ENCODE measurements at places on chromosomes 2 and 18.
A peak's percentile ranks its signal among the peaks of the same experiment; 100 is the strongest.

- no peak for DNase-seq
Observed at GRCh38 chr2:71453404-71454220, at the start of gene DYSF. TSS of gene DYSF (plus strand) at chr2:71453561.

GRCh38 chr18:50559752-50560680 is at the start of gene MAPK4:
TSS of gene MAPK4 (plus strand) at chr18:50560087. CDS start at chr18:50663959, 103,872 bp downstream.
- DNase-seq, result no peak

DNA sequence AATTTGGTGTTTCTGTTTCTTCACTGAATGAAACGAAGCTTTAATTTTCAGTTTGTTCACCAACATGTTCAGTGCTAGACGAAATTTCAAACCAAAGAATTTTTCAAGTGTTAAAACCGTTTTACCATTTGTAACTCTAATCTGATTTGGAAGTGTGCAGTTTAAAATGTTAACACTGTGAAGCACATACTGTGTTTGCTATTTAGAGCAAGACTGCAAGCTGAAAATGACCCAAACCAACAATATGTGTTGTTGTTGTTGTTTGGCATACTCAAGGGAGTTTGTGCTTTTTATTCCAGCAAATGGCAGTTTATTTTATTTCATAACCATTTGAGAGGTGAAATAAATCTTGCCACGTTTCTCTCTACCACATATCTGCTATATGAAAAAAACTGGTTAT is 128.4 kb upstream of the CDH7 start:
- no peak for DNase-seq

- no peak for DNase-seq
Observed at GRCh38 chr18:7754258-7754657, 187.1 kb downstream of the PTPRM start.

- DNase-seq, result no peak
Observed at GRCh38 chr2:126809340-126809739, 89.3 kb upstream of the TEX51 start.

DNA sequence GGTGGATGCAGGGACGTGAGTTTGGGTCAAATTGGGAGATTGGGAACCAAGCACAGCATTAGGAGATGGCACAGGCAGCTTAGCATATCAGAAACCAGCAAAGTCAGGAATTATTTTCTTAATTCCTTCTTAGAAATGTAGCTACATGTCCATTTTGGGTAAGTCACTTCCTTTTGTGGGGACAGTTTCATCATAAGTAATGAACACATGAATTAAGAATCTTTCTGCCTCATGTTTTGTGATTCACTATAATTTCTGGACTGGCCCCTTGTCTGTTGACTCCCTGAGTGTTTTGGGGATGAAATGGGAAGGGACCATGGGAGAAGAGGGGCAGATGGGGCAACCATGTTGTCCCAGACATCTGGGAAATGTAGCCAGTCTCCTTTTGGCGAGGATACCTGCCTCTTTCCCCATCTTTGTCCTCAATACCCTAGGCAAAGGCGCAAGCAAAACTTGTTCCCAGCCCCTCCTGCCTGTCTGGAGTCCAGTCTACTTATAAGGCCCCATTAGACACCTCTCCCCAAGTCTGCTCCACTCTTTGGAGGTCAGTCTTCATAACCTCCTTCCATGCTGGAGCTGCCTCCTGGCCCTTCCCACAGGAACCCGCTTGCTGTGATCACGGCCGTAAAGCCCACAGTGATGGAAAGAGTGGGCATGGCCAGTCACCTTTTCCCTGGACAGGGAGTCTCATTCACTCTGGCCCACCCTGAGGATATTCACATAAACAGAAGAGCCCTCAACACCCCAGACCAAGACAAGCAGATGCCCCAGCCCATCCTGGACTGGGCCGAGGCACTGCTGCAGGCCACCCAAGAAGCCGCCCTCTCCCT is 25.7 kb downstream of the MTHFD2 start:
- DNase-seq, result peak; percentile 49

DNA sequence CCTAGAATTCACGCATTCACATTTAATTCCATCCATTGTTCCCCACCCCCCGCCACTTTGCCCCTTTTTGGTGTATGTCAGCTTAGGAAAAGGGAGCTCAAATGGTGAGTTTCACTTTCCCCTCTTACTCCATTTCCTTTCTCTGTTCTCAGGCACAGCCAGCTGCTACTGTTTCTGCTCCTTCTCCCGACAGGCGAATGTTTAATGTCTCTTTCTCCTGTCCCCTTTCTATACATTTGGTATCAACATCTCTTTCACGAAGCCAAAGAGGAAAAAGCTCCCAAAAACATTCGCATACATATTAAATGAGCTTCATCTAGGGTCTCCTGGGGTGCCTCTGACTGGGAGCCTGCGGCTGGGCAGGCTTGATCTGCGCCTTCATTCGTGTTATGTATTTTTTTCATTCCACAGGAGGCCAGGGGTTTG is 124.2 kb upstream of the SATB2 start:
- DNase-seq, result no peak

DNA sequence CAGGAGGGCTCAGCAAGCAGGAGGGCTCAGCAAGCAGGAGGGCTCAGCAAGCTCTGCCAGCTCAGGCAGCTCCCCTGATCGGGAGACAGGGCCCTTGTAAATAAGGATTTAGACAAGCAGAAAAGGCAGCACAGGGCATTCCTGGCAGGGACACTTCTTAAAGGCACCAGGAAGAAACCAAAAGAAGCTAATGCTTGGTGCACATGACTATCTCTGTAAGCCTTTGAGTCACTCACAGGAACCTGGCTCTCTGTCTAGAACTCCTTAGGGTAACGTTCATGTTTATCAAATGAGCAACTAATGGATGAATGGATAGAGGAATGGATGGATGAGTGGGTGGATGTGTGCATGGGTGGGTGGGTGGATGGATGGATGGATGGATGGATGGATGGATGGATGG is 28.4 kb downstream of the TMEM37 start:
- no peak for DNase-seq

GRCh38 chr2:238404406-238405216 is 22.1 kb upstream of the ASB1 start:
- DNase-seq, result no peak

- no peak for DNase-seq
Observed at GRCh38 chr2:32485399-32485798, 128.6 kb downstream of the BIRC6 start.

DNA sequence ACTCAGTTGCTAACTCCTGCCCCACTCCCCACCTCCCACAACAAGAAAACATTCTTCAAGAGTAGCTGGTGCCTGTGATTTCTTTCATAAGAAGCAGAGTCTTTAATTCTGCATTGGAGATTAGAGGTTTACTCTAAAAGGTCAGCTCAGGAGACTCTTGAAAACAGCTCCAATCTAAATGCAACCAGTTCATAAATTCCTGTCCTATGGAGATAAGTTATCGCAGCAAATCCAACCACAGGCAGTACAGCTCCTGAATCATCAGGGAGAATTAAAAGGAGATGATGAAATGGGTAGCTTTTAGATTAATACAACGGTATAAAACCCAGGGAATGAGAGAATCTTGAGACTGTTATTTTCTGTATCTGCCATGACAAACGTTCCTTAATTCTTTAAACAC is 130.7 kb downstream of the SOCS6 start:
- DNase-seq, result no peak

DNA sequence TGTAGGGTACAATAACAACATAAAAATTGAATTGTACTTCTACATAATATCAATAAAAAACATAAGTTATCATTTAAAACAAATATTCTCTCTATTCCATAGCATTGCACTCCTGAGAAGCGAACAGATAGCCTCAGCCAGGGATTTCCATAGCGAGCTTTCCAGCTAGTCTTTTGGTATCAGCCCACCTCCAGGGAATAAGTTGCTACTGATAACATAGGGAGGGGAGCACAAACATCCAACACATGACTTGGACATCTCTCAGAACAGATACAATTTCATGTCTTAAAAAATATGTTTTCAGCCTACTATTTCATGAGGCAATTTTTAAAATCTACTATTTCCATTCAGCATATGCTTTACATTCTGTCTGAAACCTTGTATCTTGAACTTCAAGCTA is 804.4 kb upstream of the RAB6C start:
- DNase-seq, result no peak

DNA sequence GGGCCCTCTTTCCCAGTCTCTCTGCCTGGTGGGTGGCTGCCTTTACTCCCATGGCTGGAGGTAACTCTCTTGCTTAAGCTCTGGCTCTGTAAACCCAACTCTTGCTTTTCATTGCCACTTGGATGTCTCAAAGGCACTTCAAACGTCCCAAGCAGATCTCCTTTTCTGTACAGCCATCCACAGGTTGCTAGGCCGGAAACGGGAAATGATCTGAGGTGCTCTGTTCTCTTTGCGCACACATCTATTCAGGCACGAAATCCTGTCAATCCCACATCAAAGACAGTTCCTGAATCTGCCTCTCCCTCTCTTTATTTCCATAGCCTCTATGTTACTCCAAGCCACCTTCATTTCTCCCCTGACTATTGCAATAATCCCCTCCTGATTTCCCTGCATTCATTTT is 87.4 kb downstream of the AOX1 start:
- no peak for DNase-seq

DNA sequence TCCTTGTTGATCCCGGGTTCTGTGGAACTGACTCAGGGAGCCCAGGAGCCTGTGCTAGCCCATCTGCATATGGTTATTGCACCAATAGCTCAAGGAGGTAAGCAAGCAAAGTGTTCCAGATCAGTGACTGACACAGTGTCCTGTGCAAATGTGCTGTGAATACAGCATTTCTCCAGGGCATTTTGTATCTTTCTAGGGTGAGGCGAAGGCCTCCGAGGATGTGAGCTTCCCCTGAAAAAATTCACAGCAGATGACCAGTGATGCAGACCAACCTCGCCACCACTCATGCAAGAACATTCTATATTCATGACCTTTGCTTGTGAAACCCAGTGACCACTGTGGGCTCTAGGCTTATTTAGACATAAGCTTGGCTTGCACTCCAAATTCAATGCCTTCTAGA is 15.2 kb upstream of the NT5DC4 start:
- DNase-seq, result no peak

DNA sequence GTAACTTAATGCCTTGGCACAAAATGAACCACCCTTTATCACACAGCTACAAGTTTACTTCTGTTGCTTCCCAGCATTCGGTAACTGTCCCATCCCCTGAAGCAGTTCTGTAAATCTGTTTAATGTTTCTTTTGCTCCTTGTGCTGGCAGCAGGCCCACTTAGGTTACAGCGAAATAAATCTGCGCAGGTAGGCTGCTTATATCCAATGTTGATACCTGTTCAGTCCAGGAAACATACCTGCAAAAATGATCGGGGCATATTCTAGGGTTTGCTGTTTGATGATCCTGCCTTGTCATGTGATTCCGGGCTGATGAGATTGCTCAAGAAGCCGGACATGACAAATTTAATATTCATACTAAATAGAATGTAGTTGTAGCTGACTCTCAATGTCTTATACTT is 23.3 kb downstream of the PELI1 start:
- DNase-seq, result no peak

DNA sequence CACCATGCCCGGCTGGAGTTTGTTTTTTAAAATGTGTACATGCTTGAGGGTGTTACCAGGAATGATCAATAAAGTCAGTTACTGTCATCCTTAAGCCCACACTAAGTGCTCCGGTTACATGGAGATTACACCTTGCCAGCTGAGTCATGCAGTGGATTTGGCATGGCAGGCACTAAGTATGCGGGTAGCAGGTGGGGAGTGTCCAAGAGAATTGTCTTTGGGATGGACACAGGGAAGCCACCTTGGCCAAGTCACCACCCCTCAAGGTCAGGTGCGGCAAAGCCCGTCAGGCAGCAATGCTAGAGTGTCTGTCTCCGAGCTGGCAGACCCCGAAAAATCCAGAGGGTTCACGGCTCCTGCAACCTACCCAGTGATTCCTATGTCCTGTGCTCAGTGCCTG is 54.8 kb downstream of the GBX2 start:
- no peak for DNase-seq

DNA sequence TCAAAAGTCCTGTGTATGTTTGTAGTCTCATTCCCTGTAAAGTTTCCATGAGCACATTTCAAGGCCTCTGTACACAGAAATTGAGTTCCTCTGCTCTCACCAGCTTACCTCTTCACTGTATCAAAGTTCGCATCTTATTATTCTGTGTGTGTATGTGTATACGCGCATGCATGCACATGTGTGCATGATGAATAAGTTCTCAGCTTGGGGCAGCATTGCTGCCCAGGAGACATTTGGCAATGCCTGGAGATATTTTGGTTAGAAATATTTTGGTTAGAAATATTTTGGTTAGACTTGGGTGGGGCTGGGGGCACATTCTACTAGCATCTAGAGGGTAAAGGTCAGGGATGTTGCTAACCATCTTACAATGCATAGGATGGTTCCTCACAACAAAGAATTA is 23.4 kb downstream of the TCF7L1 start:
- no peak for DNase-seq

DNA sequence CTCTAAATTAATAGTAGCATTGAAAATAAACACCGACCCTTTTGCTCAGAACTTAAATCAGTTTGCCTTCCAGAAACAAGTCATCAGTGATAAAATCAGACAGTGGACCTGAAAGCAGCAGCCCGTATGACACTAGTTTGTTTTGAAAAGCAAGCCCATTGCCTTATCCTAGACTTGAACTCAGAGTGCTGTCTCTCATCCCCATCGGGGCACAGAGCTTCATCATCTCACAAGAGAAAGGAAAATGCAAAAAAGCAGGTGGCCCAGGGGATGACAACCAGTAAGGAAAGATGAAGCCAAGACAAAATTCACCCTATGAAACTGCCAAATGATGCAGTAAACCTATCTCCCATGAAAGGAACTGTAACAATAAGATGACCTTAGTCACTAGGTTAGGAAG is 71.2 kb downstream of the CERKL start:
- no peak for DNase-seq

- no peak for DNase-seq
Observed at GRCh38 chr18:69567813-69568488, 167.3 kb downstream of the DOK6 start.

- no peak for DNase-seq
Observed at GRCh38 chr2:221853297-221853696, 281.2 kb upstream of the EPHA4 start.

GRCh38 chr18:21741562-21742314 is 1.1 kb downstream of the MIB1 start:
- peak; percentile 5 for DNase-seq
